Hepatocyte (in vitro differentiated cells): ENCODE measurements at places on chromosomes 1 and 21. TPM values are rescaled to one million over a fixed set of nuclear protein-coding genes. Genes with fewer than 3 reads are reported as not detected.

DNA sequence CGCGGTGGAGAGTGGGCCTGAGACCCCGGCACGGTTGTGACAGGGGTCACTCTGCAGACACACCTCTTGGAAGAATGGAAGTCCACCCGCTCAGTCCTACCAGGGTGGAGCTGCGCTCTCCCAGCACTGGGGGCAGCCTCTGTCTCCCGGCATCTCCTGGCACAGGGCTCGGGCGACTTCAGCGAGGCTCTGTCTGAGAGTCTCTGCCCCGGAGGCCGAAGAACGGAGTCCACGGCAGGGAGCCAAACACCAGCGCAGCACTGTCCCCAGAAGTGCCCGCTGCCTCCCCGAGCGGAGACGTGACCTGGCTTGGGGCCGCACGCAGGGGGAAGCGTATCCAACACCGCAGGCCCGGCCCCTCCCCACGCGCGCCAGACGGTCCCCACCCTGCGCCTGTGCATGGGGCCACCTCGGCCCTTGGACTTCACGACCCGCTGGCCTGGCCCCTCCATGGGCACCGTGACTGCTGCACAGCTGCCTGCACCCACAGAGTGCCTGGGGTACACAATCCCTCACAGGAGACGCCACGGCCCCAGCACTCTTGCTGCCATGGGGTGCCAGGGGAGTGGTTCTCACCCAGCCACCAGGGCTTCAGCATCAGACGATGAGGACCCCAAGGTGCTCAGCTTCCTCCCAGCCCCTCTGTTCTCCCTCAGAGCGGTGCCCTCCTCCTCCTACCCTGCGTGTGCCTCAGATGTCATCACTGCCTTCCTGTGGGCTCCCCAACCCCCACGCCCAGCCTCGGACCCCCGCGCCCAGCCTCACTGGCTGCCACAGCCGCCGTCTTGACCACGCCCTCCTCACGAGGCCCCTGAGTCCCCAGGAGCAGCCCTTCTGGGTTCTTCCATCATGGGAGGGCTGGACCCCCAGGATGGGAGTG lies 14.9 kb upstream of the RNF223 start:
- H3K4me3 ChIP-seq: no peak overlapping the region
- no peak for DNase-seq
- no peaks in the 10 kb centered on the region for H3K27me3 ChIP-seq
- H3K4me1 ChIP-seq: no peaks in the 10 kb centered on the region

- H3K27ac ChIP-seq: no peak overlapping the region
- no peaks in the 10 kb centered on the region for H3K36me3 ChIP-seq
- no peak for DNase-seq
- H3K4me3 ChIP-seq: no peak overlapping the region
- peaks cover 11% of the 10 kb centered on the region for H3K4me1 ChIP-seq
- no peaks in the 10 kb centered on the region for H3K27me3 ChIP-seq
Measured at GRCh38 chr21:41483973-41484372, 24.0 kb downstream of the TMPRSS2 start.

DNA sequence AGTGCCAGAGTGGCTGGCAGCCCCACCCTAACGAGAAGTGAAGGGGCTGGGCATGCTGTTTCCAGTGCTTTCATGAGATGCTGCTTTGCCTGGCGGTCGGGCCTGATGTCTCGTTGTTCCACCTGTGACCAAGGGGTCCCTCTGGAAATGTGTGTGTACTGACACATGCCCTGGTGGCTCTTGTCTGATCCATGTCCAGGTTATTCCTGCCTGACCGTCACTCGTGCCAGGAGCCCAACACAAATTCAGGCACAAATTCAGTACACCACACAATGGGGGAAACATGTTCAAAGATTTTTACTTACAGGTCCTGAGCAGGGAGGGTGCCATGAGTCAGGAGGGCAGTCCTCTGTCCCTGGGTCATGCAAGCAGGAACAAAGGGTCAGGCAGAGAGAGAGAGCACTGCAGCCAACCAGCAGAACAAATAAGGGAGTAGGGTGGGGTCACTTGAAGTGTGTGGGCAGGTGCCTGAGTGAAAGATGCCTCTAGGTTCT lies 76.3 kb downstream of the ADARB1 start:
- no peak overlapping the region for H3K27ac ChIP-seq
- no peaks in the 10 kb centered on the region for H3K27me3 ChIP-seq
- no peak overlapping the region for H3K4me3 ChIP-seq

Gene KIRREL1
- 14.8 and 20.4 TPM in 2 replicates for polyA plus RNA-seq

Gene MYOM3
- polyA plus RNA-seq: 0.67 and 2.0 TPM in 2 replicates

DNA sequence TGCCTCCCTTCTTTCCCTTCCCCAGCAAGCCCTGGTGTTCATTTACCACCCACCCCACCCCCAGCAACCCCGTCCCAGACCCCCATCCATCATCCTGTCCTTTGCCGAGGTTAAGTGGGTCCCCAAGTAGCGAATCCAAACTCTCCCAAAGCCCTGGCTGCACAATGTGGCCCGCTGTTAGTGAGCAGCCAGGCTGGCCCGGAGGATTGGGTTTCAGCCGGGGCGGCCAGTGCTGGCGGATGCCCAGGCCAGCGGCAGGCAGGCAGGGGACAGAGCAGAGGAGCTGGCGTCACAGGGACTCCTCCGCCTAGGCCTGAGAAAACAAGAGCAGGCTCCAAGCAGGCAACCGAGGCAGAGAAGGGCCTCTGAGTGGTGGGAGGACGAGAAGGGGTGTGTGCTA lies 61.4 kb downstream of the EPHB2 start:
- no peak for DNase-seq
- H3K4me3 ChIP-seq: no peak overlapping the region
- no peaks in the 10 kb centered on the region for H3K27me3 ChIP-seq
- peaks cover 12% of the 10 kb centered on the region for H3K4me1 ChIP-seq
- no peaks in the 10 kb centered on the region for H3K36me3 ChIP-seq

Gene LCK
- 0.79 and 0.94 TPM in 2 replicates for polyA plus RNA-seq

GRCh38 chr1:110888049-110888448 lies 15.1 kb downstream of the CD53 start:
- DNase-seq: no peak
- H3K4me3 ChIP-seq: no peak overlapping the region
- no peak overlapping the region for H3K27ac ChIP-seq
- no peaks in the 10 kb centered on the region for H3K4me1 ChIP-seq
- no peaks in the 10 kb centered on the region for H3K27me3 ChIP-seq
- H3K36me3 ChIP-seq: no peaks in the 10 kb centered on the region

- no peaks in the 10 kb centered on the region for H3K27me3 ChIP-seq
- DNase-seq: no peak
- H3K4me3 ChIP-seq: no peak overlapping the region
- no peaks in the 10 kb centered on the region for H3K4me1 ChIP-seq
- H3K27ac ChIP-seq: no peak overlapping the region
Measured at GRCh38 chr21:46255758-46256337, 27.3 kb upstream of the LSS start.

Gene FAM177B
- 0.19 and 1.2 TPM in 2 replicates for polyA plus RNA-seq

Gene DNALI1
- 33.1 and 38.8 TPM in 2 replicates for polyA plus RNA-seq

- no peaks in the 10 kb centered on the region for H3K4me1 ChIP-seq
- H3K4me3 ChIP-seq: no peak overlapping the region
- DNase-seq: no peak
- no peak overlapping the region for H3K27ac ChIP-seq
Measured at GRCh38 chr1:14855801-14856200, 257.3 kb downstream of the KAZN start.

- H3K27ac ChIP-seq: no peak overlapping the region
- no peaks in the 10 kb centered on the region for H3K4me1 ChIP-seq
- no peaks in the 10 kb centered on the region for H3K36me3 ChIP-seq
- H3K4me3 ChIP-seq: no peak overlapping the region
Measured at GRCh38 chr1:243375596-243375995, 119.8 kb downstream of the SDCCAG8 start.

DNA sequence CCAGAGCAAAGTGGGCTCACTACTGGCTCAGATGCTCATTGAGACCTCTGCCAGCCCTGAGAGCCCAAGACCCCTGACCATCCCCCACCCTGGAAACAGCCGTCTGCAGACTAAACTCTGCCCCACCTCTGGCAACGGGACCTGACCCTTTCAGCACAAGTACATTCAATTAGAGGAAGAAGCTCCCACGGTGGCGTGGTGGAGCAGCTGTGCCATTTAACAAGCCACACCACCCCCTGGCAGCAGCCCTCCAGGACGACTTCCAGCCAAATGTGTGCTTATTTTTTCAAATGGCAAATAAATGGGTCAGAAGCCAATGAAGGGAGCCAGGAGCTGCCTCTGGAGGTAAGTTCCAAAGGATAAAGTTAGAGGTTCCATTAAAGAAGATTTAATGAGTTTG lies 226.7 kb downstream of the NPHP4 start:
- no peak overlapping the region for H3K4me3 ChIP-seq
- H3K27me3 ChIP-seq: peaks cover 3% of the 10 kb centered on the region
- DNase-seq: no peak

GRCh38 chr1:217542837-217543236 lies 88.1 kb downstream of the GPATCH2 start:
- peaks cover 5% of the 10 kb centered on the region for H3K4me1 ChIP-seq
- H3K4me3 ChIP-seq: no peak overlapping the region
- H3K36me3 ChIP-seq: no peaks in the 10 kb centered on the region
- no peak overlapping the region for H3K27ac ChIP-seq

Gene RERE
- polyA plus RNA-seq: 62.8 and 74.3 TPM in 2 replicates

Gene SLC16A4
- 8.3 and 10.7 TPM in 2 replicates for polyA plus RNA-seq

DNA sequence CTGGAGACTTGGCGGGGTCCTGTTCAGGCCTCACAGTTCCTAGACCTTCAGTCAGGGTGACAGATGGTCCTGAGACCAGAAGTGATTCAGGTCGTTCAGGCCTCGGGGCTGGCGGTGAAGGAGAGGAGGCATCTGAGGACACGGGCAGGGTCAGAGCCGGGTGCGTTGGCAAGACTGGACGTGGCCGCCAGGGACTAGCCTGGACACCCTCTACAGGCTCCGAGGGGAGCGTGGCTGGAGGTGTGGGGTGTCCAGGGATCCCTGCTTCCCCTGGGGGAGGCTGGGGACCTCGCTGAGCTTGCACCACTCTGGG lies 64.0 kb upstream of the TARDBP start:
- DNase-seq: no peak
- no peaks in the 10 kb centered on the region for H3K27me3 ChIP-seq
- no peak overlapping the region for H3K27ac ChIP-seq
